ENCODE measurements at places on chromosomes 1 and 21. TPM values are rescaled to one million over a fixed set of nuclear protein-coding genes. Genes with fewer than 3 reads are reported as not detected.

The LAMB3 gene
- polyA plus RNA-seq, result 0.10 TPM

The PLA2G2F gene
- polyA plus RNA-seq, result not detected

The CFHR3 gene
- not detected for polyA plus RNA-seq

The LEPR gene
- polyA plus RNA-seq, result 0.48 TPM

The PTPRF gene
- 2.9 TPM for polyA plus RNA-seq

The ERVH48-1 gene
- not detected for polyA plus RNA-seq

The CHRM3 gene
- 9.5 TPM for polyA plus RNA-seq

The DNMT3L gene
- not detected for polyA plus RNA-seq

The RIMKLA gene
- 4.9 TPM for polyA plus RNA-seq
